ENCODE measurements at places on chromosomes 4 and X.

DNA sequence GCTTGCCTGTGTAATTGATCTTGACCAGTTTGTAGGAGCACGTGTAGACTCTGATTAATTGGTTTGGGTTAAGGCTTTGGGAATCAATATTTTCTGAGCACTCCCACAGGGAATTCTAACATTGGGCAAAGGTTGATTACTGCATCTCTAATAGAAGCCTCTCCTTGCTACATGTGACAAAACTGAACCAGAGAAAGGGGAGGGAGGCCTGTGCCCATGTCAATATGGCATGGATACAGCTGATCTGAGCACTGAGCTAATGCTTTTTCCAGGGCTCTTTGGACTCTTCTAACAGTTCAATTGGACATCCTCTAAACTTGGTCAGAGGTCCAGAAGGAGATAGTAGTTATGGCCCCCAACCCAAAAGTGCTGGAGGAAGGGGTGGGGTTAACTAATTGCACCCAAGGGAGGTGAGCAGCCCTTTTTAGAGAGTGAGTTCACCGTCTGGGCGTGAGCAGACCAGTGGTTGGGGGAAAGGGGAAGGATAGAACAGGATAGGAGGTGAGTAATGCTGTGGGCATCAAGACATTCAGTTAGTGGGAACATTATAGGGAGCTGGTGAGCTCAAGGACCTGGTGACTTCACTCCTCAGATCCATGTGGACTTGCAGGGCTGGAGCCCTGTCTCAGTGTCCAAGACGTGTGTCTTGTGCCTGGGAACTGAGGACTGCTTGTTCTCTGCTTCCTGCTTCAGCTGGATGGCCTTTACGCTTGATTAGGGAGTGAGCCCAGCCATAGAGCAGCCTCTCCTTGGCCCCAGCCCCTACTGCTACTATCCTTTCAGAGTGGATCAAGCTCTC lies 22.8 kb downstream of the MSN start:
- DNase-seq: no peak

DNA sequence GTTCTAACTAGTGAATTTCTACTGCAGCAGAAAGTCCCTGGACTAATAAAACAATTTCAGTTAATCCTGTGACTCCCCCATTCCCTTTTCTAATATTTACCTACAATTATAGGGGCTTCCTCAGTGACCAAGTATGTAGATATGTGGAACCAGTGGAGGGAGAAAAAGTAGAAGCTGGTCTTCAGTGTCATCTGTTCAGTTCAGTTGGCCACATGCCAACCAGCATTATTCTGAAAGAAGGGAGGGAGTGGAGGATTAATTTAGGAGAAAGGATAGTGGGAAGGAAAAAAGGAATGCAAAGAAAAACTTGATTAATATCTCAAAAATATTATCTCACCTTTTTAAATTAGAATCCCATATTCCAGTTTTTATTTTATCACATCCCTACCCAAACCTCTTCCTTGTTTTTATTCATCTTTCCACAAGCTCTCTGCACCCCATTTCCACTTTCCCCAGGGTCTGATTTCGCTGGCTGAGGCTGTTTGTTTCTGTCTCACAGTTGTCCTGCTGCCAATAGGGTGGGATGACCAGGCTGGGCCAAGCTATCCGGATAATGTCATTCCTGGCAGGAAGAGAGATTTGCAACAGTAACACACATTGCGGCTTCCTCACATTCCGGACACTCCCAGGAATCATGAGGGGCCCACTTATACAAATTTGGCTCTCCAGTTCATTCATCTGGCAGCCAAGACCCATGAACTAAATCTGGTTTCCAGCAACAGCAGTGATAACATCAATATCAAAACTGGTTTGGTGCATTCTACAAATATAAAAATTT lies 24.6 kb upstream of the ANTXR2 start:
- no peak for DNase-seq

GRCh38 chrX:122567911-122568310 lies 616.2 kb upstream of the GRIA3 start:
- DNase-seq: no peak

- no peak for DNase-seq
Observed at GRCh38 chr4:72991873-72992272, 77.6 kb downstream of the COX18 start.

GRCh38 chr4:74168841-74169240 lies 10.9 kb downstream of the MTHFD2L start:
- DNase-seq: no peak

DNA sequence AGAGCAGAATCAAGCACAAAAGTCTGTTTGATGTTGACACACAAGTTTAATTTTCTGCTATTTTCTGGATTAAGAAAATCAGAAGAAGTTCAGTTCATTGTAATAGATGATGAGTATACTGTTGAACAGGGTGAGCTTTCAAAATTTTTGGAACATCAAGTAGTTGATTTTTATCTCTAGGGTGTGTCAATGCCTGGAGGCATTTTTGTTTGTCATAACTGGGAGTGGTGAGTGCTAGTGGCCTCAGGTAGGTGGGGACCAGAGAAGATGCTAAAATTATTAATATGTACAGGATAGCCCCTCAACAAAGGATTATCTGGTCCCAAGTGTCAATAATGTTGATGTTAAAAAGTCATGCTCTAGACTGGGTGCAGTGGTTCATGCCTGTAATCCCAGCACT lies 279.7 kb upstream of the GNPDA2 start:
- DNase-seq: no peak

DNA sequence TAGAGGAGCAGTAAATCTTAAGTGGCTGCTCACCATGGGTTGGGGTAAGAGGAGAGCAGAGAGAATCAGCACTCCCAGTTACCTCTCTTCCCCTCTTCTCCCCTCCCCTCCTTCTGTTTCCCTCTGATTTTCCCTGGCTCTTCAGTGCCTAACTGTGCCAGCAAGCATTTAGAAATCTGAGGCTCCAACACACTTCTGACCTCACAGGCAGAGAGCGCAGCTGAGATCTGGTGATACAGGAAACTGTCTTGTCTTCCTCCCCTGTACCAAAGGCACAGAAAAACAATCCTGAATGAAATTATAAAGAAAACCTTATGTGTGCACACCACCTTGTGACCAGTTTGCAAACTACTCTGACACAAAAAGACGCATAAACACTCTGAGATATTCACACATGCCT lies 82.4 kb upstream of the SMIM10 start:
- no peak for DNase-seq

- DNase-seq: no peak
Observed at GRCh38 chr4:103400405-103400804, 202.3 kb upstream of the CENPE start.

GRCh38 chrX:40099055-40099958 lies 1.5 kb upstream of the BCOR start:
- no peak for DNase-seq

- DNase-seq: no peak
Observed at GRCh38 chrX:154436983-154437752, at the start of gene GDI1. Gene GDI1 (plus strand): TSS chrX:154437154. CDS start chrX:154437255, 101 bp downstream.

GRCh38 chr4:60129740-60130139 lies 1070.4 kb upstream of the ADGRL3 start:
- DNase-seq: no peak

GRCh38 chr4:183244506-183244905 lies 75.6 kb downstream of the CLDN22 start:
- no peak for DNase-seq
